Stimulated activated effector memory CD8-positive, alpha-beta T cell treated with anti-CD3 and anti-CD28 coated beads, Interleukin-12 subunit alpha, Interleukin-12 subunit beta, amount 100 ng/mL, for 72 hours (primary cell): ENCODE measurements at places on chromosomes 7 and 10.

DNA sequence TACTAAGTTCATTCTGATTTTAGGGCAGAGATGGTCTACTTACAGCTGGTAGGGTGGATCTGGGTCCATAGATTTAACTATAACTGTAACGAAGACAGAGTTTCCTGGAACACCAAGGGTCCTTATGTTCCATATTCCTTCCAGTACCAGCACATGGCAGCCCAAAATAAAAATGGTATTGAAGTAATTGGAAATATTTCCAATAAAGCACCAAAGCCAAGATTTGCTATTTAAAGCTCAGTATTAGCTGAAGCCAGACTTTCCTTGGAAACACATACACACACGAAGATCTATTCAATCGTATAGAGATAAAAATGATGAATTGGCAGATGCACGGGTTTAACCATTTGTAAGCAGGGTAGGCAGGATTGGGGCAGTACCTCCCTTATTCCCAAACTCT lies 289.1 kb upstream of the SORCS1 start:
- DNase-seq: no peak

DNA sequence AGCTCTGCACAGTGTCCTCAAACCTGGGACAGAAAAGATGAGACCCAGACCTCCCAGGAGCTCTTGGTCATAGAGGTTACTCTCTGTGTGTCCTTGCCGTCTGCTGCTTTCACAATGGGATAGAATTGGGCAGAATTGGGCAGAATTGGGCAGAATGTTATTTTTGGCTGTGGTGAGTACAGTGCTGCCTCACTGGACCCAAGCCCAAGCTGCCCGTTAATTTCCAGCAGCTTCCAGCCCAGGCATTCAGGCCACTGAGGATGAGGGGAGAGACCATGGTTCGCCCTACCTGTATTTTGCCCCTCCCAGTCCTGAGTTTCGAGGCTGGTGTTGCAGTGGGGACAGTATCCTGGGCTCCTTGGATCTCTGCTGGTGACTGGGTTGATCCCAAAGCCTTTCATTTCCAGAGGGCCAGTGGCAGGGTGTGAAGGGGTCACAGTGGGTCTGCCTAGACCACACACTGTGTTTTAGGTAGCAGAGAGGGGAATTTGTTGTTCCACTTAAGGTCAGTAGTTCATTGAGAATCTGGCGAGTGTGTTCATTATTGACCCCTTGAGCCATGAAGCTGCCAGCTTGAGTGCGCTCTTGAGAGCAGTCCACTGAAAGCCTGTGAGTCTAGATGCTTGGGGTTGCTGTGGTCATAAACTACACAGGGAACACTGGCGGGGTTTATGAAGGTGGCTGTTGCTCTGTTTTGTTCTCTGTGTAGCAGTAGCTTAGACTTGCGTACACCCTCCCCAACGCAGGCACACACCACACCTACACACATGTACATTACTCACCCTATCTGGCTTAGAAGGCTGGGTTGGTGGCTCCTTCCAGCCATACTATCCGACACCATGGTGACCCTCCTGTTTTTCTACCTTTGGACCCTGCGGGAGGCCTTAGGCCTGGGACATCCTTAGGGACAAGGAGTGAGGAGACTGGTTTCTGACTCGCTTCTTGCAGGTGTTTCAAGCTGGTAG lies 23.5 kb downstream of the NACAD start:
- no peak for DNase-seq

DNA sequence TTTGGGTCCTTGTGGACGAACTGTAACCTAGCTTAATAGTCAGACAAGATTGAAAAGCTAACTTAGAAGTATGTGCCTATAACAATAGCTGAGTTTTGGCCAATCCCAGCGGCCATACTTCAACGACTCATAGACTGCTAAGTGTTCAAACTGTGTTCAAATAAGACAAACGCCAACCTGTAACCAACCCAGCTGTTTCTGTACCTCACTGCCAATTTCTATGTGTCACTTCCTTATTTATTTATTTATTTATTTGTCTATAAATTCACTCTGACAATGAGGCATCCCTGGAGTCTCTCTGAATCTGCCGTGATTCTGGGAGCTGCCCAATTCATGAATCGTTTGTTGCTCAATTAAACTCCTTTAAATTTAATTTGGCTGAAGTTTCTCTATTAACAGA lies 21.7 kb downstream of the ST8SIA6 start:
- DNase-seq: no peak

GRCh38 chr7:16564909-16565426 lies 38.3 kb downstream of the LRRC72 start:
- no peak for DNase-seq

GRCh38 chr7:100696123-100696521 lies 2.1 kb upstream of the GIGYF1 start:
- no peak for DNase-seq

- DNase-seq: no peak
Measured at GRCh38 chr7:31192986-31193385, 140.9 kb downstream of the ADCYAP1R1 start.

GRCh38 chr7:155590215-155591018 lies 44.1 kb upstream of the CNPY1 start:
- DNase-seq: no peak

DNA sequence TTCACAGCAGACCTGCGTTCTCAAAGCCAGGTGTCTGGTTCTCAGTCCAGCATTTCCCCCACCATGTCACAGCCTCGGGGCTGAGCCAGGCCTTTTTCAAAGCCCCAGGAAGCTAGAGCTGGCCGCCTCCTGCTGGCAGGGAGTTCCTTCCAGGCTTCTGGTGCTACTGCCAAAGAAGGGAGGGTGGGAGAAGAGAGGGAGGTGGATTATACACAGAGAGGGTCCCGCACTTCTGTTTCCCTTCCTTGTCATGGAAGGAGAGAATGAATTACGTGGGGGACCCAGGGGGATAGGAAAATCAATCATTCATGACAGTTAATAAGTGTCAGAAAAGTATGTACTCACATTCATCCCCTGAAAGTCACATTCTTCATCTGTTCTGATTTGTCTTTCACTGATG lies 600 bp upstream of the LGI1 start:
- DNase-seq: no peak

- no peak for DNase-seq
Measured at GRCh38 chr10:108612485-108612884, 1310.8 kb downstream of the XPNPEP1 start.
